ENCODE measurements at places on chromosomes 5 and 9. TPM values are rescaled to one million over a fixed set of nuclear protein-coding genes. Genes with fewer than 3 reads are reported as not detected.

DNA sequence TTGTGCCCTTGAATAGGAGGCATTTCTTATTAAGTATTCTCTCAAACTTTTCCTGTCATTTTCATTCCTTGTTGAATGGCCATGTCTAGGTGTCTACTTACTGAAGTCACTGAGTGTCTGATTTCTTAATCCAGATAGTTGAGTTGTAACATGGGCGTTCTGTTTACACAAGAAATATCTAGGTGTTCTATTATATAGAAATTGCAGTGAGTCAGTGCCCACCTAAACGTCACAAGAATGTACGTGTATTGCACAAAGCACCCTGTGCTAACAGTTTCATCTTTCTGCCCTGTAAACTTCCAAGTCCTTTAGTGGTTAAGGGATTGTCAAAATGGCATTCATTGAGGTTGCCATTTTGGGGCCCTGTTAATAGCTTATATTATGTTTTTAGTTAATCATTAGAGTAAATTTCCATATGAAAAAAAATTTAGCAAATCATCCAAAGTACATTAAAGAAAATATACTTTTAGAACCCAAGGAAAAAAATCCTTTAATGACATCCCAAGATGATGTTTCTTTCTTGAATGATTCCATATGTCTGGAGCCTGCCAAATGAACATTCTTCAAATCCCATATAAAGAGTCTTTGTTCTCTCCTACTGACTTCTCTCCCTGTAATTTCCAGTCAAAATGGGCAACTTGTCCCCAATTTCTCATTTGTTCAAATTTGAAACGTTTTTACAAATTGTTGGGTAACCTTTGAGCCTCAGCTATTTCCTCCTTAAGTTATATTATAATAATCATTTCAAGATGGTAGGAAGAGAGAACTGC is 114.2 kb downstream of the GOLPH3 start:
- H3K4me3 ChIP-seq: no peak overlapping the region
- peaks cover 3% of the 10 kb centered on the region for H3K36me3 ChIP-seq
- H3K27me3 ChIP-seq: no peaks in the 10 kb centered on the region
- peaks cover 2% of the 10 kb centered on the region for H3K4me1 ChIP-seq

GRCh38 chr5:75756211-75756610 is 39.0 kb upstream of the POC5 start:
- no peaks in the 10 kb centered on the region for H3K27me3 ChIP-seq
- DNase-seq: no peak
- no peak overlapping the region for H3K27ac ChIP-seq
- H3K4me1 ChIP-seq: no peaks in the 10 kb centered on the region
- no peak overlapping the region for H3K4me3 ChIP-seq
- H3K36me3 ChIP-seq: no peaks in the 10 kb centered on the region

DNA sequence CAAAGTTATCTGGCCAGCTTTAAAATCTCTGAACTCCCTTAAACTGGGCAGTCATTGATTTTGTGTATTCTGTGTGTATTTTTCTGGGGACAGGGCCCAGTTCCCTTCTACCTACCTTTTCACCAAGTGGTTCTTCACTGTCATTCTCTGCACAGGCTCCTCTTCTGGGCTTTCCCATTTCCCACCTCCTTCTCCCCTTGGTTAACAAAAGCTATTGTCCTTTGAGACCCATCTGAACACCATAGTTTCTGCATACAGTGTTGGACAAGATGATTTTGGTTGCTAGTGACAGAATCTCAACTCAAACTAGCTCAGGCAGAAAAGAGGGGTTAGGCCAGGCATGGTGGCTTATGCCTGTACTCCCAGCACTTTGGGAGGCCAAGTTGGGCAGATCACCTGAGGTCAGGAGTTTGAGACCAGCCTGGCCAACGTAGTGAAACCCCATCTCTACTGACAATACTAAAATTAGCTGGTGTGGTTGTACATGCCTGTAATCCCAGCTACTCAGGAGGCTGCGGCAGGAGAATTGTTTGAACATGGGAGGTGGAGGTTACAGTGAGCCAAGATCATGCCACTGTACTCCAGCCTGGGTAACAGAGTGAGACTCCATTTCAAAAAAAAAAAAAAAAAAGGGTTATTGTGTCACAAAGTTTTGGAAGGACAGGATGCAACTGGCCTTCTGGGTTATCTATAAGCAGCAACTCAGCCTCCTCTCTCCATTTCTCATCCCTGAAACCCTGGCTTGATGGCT is 31.0 kb upstream of the ANKRD34B start:
- H3K36me3 ChIP-seq: no peaks in the 10 kb centered on the region
- H3K27ac ChIP-seq: no peak overlapping the region
- no peak for DNase-seq
- H3K4me3 ChIP-seq: no peak overlapping the region
- no peaks in the 10 kb centered on the region for H3K4me1 ChIP-seq
- no peaks in the 10 kb centered on the region for H3K27me3 ChIP-seq

- no peak overlapping the region for H3K4me3 ChIP-seq
- H3K4me1 ChIP-seq: no peaks in the 10 kb centered on the region
- peaks cover 2% of the 10 kb centered on the region for H3K27me3 ChIP-seq
These were observed 31.4 kb upstream of the MTAP start for GRCh38 chr9:21770871-21771560.

LRRC19 gene
- not detected for total RNA-seq

TMEM245 gene
- 49.4 TPM for total RNA-seq

DNA sequence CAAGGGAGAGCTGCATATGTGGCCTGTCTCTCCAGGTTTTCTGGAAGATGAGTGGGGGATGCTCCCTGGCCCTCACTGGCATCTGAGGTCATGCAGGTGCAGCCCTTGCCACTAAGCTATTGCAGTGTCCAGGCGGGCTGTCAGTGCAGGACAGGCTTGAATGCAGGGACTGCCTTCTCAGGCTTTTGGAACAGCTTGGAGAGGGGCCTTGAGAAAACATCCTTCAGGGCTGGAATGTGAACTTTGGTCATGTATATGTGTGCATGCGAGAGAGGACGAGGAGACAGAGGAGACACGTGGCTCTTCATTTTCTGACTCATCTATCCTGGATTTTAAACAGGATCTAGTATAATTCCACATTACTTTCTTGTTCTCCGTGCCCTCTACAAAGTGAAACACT is 90.3 kb downstream of the MACROH2A1 start:
- DNase-seq: no peak
- no peaks in the 10 kb centered on the region for H3K4me1 ChIP-seq
- H3K36me3 ChIP-seq: no peaks in the 10 kb centered on the region
- H3K27ac ChIP-seq: no peak overlapping the region

SHOC1 gene
- total RNA-seq: 0.15 TPM

HAPLN1 gene
- total RNA-seq: 1.6 TPM

SLCO6A1 gene
- not detected for total RNA-seq

SOX30 gene
- 0.12 TPM for total RNA-seq

DNA sequence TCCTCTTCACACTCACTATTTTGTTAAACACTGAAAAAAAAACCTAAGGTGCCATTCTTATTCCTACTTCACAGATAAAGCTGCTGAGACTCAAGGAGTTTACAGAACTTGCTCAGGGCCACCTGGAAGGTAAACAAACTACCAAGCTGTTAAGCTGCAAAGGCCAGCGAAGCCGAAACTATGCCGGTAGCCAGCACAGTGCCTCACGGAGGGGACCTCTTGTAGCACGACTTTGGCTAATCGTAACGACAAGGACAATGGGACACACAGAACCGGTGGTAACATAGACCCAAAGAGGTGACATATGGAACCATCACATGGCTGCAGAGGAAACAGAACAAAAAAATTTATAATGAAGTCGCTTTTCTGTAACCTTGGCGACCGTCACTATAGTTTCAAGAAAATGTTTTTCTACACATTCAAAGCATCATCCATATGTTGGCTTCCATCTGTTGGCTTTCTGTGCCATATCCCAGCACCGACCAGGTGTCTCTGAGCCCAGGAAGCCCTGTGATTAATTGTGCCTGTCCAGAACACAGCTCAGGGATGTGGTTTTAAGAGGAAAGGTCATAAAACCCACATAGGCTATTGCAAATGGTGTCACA is 60.3 kb downstream of the S1PR3 start:
- no peak overlapping the region for H3K27ac ChIP-seq
- H3K4me3 ChIP-seq: no peak overlapping the region
- no peaks in the 10 kb centered on the region for H3K4me1 ChIP-seq
- H3K36me3 ChIP-seq: no peaks in the 10 kb centered on the region

FIBCD1 gene
- total RNA-seq: not detected

GRCh38 chr9:83271665-83272071 is 208.7 kb upstream of the RASEF start:
- no peak overlapping the region for H3K4me3 ChIP-seq
- H3K27ac ChIP-seq: no peak overlapping the region
- DNase-seq: no peak
- H3K4me1 ChIP-seq: no peaks in the 10 kb centered on the region
- peaks cover 2% of the 10 kb centered on the region for H3K36me3 ChIP-seq

DNA sequence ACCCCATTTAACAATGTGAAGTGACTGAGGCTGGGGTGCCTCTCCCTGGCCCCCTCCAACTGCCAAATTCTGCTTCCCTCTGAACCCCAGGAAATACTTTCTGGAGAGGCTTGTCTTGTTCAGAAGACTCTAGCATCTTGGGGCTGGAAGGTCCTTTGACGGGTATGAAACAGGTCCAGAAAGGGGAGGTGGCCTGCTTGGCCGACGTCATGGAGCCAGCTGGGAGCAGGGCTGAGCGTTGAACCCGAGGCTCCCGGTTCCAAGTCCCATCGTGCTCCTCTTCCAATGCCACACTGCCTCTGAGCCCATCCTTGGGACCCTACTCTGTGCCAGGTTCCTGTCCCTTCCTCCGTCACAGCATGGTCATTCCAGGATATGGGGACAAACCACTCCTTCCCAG is 46.9 kb downstream of the NDST1 start:
- H3K27ac ChIP-seq: no peak overlapping the region
- H3K4me1 ChIP-seq: no peaks in the 10 kb centered on the region
- no peaks in the 10 kb centered on the region for H3K27me3 ChIP-seq
- H3K36me3 ChIP-seq: peaks cover 6% of the 10 kb centered on the region
- H3K4me3 ChIP-seq: no peak overlapping the region
